Right lung (tissue), 10 donors: ENCODE measurements at places on chromosomes 11 and 22. TPM values are rescaled to one million over a fixed set of nuclear protein-coding genes. Genes with fewer than 3 reads are reported as not detected.

DNA sequence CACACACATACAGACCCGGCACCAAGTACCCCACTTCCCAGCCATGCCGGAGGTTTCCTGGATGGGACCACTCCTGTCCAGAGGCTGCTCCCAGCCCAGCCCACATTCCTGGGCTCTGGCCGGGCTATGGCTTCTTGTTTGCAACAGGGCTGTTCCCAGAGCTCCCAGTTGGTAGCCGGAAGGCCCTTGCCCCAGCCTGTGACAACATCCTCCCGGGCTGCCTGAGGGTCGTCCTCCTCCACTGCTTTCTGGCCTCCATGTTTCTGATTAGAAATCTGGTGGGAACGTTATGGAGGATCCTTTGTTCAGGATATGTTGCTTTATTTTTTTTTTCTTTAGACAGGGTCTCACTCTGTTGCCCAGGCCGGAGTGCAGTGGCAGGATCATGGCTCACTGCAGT is 952 bp upstream of the CYP2D6 start:
- no peak for DNase-seq

The DDX10 gene
- polyA plus RNA-seq = 28.9 TPM

The OR4D5 gene
- polyA plus RNA-seq = not detected

The HBG1 gene
- polyA plus RNA-seq = 5.7 TPM

GRCh38 chr11:115389790-115390189 is 114.4 kb downstream of the CADM1 start:
- no peak for DNase-seq

GRCh38 chr11:59654893-59655292 is 13.9 kb downstream of the PATL1 start:
- no peak for DNase-seq

The GRAP2 gene
- polyA plus RNA-seq = 1.9 TPM

GRCh38 chr11:123173856-123174186 is 21.2 kb downstream of the CLMP start:
- no peak for DNase-seq

The CEP126 gene
- 18.3 TPM for polyA plus RNA-seq

The RIMBP3C gene
- polyA plus RNA-seq = 0.22 TPM

GRCh38 chr11:100612766-100613165 is 74.3 kb upstream of the ARHGAP42 start:
- no peak for DNase-seq

The GPR83 gene
- polyA plus RNA-seq = 0.25 TPM

GRCh38 chr11:27097551-27097950 is 56.9 kb downstream of the BBOX1 start:
- DNase-seq = no peak

DNA sequence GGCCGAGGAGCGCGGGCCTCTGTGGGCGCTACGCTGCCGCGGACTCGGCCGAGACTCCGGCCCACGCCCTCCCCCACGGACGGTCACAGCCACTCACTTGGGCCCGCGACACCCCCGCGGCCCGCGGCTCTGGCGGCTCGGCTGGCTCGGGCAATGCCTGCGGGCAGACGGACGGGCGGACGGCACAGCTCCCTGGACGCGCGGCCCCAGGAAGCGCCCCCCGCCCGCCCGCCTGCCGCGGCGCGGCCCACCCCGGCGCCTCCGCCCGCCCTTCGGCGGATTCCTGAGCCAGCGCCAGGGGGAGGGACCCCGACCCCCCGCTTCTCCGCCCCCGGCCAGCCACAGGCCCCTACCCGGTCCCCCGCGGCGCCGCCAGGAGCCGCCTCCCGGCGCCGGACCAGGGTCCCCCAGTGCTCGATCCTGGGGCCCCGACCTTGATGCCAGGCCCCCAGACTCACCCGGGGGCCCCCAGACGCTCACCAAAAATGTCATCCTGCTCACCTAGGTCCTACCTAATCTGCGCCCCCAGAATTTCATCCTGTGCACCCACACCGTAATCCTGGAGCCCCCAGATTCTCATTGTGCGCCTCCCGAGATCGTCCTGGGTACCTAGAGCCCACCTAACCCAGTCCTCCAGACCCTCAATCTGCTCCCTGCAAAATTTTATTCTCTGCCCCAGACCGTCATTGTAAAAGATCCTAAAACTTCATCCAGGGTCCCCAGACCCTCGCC is at the start of gene EFEMP2:
Gene EFEMP2, minus strand, starts transcription at position 215 of the 732 bp plus-strand sequence. CDS start 446 bp downstream, outside the sequence.
- peak; percentile 80 for DNase-seq

DNA sequence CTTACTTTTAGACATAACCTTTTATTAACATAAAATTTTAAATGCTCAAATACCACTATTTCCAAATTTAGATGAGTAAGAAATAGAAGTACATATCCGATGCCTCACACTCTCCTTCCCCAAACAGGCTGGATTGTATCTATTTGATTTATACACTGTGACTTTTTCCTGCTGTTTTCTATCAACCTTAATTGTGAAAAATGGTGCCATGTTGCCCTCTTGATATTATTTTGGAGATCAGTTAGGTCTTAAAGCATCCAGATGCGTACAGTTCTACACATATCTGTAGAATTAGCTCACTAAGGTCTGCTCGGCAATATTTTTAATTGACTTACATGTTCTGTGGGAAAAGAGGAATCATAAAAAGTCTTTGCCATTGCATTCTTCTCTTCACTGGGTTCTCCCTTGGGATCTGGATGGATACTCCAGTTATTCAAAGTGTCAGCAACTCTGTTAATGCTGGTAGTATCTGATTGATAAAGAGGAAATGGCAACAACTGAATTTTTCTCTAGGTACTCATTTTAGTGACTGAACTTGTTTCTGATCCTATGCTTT is 27.2 kb downstream of the EIF3M start:
- DNase-seq = no peak

DNA sequence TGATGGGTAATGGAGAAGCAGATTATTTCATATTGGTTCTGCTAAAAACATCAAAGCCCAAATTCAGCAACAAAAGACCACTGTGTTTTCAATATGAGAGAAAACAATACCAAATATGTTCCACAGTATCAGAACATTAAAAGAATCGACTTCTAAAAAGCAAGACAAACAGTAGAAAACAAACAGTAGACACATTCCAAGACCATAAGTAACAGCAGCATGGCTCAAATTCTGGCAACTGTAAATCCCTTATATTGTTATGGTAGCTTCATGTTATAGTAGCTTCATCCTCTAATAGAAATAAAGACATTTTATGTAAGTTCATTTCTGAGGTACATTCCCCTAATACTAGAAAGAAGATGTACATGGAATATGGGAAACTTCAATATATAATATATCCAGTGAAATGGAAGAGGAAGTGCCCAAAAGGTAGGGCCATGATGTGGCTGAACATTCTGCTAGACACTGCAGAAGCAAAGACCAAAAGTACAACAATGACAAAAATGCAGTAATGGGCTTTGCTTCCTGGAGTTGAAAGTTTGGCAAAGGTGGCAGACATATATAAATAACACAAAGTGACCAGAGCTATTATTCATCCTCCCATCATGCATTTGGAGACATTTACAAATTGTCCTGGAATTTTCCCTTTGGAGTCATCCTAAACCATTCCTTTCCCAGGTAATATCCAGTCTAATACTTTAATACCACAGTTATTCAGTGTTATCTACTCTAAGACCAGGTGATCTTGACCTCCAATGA is 299.9 kb downstream of the DCDC1 start:
- no peak for DNase-seq
